ENCODE measurements at places on chromosomes 6 and 20.

DNA sequence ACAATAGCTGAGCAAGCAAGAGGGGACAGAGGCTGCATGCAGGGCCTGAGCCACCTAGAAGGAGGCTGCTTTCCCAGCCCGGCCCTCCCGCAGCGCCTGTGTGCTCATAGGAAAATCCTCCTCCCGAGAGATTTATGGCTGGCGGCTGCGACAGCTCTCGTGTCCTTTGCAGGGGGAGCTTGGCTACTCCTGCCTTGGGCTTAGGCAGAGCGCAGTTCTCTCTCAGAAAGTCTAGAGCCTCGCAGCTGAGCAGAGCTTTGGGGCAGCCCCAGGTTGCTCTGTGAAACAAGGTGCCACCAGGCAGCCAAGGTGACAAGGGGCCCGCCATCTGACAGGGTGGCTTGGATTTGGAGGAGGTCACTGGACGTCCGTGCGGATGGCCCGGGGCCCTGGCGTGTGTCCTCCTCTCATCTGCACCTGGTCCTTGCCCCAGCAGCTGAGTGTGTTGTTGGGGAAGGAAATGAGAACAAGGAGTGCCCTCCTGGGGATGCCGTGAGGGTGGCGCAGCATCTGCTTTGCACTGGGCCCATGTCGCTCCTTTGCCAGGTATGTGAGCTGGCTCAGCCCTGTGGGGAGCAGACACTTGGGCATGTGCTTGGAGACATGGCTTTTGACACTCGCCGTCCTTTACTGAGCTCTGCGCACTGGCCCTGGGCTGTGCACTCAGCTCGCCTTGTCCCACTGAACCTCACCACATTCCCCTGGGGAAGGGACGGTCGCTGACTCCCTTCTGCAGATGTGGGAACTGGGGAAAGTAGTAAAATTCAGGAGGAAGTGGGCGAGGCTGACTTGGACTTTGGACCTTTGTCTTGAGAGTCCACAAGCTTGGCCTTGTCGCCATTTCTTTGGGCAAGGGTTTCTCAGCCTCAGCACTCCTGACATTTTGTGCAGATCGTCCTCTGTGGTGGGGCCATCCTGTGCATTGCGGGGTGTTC, 41.9 kb downstream of the EDN3 start:
- no peak for DNase-seq

- no peak for DNase-seq
These were observed 26.8 kb downstream of the CSNK2A1 start for GRCh38 chr20:516799-517198.

- no peak for DNase-seq
These were observed 24.1 kb upstream of the BPIFA3 start for GRCh38 chr20:33192912-33193501.

- DNase-seq, result no peak
These were observed 69.6 kb upstream of the TULP1 start for GRCh38 chr6:35582315-35582714.

DNA sequence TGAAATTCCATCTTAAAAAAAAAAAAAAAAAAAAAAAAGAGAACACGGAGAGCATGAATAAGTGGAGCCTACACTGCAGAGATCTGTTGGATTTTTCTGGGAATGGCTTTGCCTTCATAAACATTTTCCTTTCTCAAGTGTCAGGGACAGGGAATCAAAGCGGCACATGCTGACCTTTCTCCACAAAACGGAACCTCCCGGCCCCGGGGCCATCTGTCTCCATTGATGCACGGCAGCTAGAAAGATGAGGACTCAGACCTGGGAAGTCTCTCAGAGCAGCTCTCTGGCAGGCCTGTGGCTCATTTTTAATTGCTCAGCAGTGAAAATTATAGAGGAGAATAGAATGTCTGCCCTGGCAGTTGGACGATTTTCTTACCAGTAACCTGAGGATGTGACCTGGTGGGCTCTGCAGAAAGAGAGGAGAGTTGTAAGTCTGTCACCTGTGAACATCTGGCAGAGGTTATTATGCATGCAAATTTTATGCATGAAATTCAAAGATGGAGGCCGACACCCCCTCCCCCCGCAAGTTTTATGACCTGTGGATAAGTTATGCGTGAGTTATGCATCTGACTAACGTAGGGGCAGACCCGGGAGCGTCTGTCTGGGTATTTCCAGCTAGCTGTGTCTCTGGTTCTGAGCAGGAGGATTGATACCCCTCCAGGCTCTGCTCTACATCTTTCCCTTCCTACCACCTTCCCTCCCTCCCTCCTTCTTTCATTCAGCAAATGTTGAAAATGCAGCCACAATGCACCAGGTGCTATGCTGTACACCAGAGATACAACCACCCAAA, 352.5 kb downstream of the CDH26 start:
- DNase-seq, result no peak

- DNase-seq, result no peak
These were observed 627.6 kb downstream of the MMUT start for GRCh38 chr6:48835421-48835958.

- DNase-seq, result no peak
These were observed 89.1 kb upstream of the MPC1 start for GRCh38 chr6:166471797-166472260.

- DNase-seq, result no peak
These were observed 12.4 kb downstream of the MAFB start for GRCh38 chr20:40676491-40677269.

GRCh38 chr6:105449756-105450390, 47.0 kb upstream of the PREP start:
- no peak for DNase-seq

GRCh38 chr20:51756653-51757052, 11.5 kb downstream of the ATP9A start:
- DNase-seq, result no peak

DNA sequence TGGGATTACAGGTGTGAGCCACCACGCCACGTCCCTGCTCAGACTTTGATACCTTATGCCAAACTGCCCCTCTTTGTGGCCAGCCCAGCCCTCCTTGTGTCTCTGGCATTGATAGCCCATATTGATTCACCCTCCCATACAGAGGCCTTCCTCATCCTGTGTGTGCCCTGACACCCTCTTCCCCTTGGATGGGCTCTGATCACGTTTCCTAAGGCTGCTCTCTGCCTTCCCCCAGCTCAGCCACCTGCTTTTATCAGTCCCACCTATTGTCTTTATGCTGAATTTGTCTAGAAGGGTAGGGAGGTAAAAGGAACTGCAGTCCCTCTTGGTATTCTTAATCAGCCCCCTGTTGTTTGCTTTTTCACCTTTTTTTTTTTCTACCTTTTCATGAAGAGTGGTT, 95.9 kb downstream of the CDKAL1 start:
- DNase-seq, result no peak

GRCh38 chr6:117613920-117614560, 11.7 kb upstream of the GOPC start:
- no peak for DNase-seq

DNA sequence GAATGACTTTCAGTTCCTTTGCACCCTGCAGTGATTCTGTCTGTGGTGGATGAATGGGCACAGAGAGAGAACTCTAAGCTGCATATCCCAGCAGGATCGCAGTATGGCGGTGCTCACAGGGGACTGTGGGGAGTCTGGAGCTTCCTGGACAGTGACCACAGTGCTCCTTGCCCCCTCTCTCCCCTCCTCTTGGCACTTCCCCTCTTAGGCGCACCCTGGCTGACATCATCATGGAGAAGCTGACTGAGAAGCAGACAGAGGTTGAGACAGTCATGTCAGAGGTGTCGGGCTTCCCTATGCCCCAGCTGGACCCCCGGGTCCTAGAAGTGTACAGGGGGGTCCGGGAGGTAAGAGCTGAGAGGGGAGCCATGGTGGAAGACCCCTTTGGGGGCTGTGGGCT, 8.6 kb downstream of the BYSL start:
- DNase-seq, result no peak

DNA sequence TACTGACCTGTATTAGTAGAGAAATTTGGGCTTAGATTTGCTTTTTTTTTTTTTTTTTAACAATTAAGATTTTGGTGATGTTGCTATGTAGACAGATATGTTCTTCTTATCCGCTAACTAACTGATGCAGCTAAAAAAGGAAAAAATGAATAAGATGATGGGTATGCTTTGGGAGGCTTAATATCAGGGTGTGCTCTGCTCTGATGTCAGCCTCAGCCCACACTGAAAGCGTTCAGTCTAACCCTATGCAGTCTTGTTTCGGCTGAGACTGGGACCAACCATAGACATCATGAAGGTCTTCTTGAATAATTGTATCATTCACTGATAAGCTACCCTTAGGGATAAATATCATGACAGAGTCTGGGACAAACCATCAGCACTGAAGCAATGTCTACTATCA, 6.9 kb upstream of the CCN2 start:
- no peak for DNase-seq

DNA sequence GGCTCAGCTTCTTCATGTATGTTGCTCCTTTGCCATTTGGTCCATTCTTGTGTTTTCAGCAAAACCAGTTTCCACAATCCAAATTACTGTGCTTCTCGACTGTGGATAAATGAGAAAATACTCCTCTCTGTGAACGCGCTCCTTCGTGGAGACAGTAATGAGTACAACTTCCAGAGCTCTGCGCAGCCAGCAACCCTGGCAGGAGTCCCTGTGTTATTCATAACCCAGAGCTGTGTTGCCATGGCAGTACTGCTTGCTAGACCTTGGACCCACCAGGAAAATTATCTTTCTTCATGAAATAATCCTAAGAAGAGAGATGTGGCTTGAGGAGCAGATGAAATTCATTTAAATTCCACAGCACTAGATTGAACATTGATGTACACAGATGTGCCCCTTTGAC, 73.7 kb downstream of the SLC22A3 start:
- no peak for DNase-seq

- no peak for DNase-seq
These were observed 255.0 kb upstream of the ZFP64 start for GRCh38 chr20:52446421-52447224.

GRCh38 chr6:161033667-161034066, 42.1 kb downstream of the MAP3K4 start:
- no peak for DNase-seq

DNA sequence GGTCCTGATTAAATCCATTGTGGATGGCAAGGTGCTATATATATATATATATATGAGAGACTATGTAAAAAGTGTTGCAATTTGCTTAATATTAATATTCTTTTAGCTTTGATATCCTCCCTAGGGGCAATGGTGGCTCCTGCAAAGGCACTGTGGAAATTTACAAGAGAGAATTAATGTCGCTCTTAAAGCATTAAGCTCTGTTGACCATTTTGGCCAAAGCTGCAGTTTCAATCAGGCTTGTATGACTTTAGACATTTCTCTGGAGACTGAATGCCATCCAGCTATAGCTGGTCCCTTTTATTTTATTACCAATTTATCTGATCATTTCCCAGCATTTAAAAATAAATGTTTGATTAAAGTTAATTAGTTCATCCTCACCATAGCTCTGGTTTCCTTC, 155.3 kb downstream of the JARID2 start:
- DNase-seq, result no peak

- no peak for DNase-seq
These were observed 80.1 kb downstream of the ADGRG6 start for GRCh38 chr6:142381845-142382378.

DNA sequence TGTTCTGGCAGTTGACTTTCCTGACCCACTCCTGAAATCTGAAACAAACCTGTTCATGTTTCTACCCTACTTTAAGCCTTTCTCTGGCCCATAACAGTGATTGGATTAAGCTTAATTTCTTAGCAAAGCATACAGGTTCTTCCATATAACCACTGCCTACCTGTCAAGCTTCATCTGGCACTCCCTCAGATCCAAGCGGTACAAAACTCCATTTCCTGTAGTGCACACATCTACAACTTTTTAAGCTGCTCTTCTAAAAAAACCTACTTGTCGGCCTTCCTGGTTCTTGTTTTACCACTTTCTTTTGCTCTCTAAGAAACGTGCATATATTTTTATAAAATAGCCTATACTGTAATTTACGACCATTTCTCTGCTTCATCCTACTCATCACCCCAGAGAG, 916 bp upstream of the PPP1R11 start:
- no peak for DNase-seq

GRCh38 chr6:97656236-97656635, 373.2 kb upstream of the MMS22L start:
- no peak for DNase-seq

DNA sequence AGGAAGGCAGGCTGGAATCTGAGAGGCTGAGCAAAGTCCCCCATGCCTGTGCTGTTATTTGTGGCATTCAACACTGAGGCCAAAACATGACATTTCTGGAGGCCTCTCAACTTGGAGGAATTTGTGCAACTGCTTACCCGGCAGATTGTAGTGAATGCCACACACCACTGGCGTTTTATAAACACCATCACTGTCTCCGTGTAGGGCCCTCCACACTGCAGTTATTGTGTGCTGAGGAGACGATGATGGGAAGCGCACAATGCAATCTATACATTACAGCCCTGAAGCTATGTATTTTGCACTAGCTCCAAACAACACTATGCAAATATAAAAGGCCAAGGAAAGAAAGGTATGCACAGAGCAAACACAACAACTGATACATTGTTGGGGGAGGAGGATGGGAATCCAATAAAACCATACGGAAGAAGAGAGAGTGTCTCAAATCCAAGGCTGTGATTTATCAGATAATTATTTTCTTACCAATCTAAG, 106.5 kb downstream of the SMLR1 start:
- no peak for DNase-seq

DNA sequence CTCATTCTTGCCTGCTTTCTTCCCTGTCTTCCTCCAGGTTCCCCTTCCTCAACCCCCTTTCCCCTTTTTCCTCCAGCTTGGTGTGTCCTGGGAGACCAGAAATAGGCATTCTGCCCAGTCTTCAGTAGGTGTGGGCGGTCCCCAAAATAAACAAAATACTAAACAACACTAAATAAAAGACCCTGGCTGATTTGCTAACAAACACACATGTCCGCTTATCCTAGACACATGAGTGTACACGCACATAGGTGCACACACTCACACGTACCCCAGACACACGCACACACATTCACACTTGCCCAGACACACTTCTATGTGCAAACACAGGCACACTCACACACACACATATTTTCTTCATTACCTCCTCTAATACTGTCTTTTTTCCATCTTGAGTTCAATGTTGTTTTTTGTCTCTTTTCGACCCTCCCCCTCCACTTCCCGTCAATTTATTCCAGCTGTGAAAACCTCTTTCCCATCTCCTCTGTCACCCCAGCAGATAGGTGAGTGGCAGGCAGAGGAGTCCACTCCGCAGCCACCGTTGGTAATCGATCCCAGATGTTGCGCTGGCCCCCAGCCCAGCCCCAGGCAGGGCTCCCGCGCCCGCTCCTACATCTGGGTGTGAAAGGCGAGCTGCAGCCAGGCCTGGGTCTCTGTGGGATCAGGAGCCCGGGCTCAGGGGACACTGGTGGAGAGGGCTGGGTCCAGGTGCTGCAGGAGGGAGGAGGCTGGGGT, 56.9 kb upstream of the FOXP4 start:
- DNase-seq, result no peak

GRCh38 chr6:43335469-43335868, 26.8 kb upstream of the CRIP3 start:
- no peak for DNase-seq

- no peak for DNase-seq
These were observed 77.7 kb downstream of the ASCC3 start for GRCh38 chr6:100803264-100804045.

GRCh38 chr20:3046677-3047462, 1.0 kb downstream of the MRPS26 start:
- no peak for DNase-seq

Data from activated CD4-positive, alpha-beta T cell treated with anti-CD3 and anti-CD28 coated beads for 4 hours (primary cell).